ENCODE measurements at places on chromosomes 1 and 21.

- DNase-seq: no peak
Measured at GRCh38 chr1:165342587-165342986, 13.9 kb downstream of the LMX1A start.

GRCh38 chr1:243246916-243247315 is 8.2 kb downstream of the CEP170 start:
- no peak for DNase-seq

DNA sequence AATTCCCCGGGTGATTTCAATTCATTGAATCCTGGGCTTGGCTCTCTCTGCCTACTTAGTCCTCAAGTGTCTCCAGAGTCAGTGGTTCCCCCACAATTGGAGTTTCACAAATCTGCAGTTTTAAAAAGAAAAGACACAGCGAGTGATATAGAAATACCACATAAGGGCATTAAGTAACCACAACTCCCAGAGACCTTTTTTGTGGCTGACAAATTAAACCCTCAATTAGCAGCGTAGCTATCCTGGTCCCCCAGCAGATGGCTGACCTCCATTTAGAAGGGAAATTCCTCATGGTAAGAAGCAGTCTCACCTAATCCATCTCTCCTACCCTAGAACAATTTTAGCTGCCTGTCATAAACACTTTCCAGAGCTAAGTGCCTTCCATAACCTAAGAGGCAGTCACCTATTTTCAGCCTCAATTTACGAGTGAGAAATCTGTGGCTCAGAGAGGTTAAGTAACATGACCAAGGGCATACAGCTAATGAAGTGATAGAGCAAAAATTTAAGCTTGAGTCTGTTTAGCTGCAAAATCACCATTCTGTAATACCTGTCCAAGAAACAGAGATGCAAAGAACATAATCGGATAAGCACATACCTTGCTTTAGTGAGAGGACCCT is 56.0 kb upstream of the NBPF3 start:
- no peak for DNase-seq

DNA sequence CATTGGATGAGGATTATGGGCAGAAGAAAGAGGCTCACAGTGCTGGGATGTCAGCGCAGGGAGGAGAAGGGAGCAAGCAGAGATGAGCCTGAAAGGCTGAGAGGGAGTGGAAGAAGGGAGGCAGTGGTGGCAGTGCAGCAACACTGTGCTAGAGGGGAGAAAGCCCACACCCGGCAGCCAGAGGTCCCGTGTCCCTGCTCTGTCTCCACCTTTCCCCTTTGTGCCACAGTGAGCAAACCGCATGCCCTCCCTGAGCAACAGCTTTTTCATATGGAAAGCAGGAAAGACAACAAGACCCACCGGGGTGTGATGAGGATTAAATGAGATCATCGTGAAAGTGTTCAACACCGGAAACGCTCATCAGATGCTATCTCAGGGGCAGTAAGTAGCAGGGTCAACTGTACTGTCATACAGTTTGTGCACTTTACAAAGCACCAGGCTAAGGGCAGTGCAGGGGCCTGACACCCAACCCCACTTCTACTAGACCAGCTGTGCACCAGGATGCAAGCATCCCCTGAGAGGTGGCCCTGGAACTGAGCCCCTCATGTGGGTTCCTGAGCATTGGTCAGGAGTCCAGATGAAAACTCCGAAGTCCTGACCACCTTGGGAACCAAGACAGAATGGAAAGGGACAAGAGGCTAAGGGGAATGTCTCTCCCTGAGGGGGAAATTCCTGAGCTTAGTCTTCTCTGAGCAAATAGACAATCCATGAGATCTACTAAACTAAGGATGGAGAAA is 9.1 kb downstream of the NHLH1 start:
- DNase-seq: no peak

DNA sequence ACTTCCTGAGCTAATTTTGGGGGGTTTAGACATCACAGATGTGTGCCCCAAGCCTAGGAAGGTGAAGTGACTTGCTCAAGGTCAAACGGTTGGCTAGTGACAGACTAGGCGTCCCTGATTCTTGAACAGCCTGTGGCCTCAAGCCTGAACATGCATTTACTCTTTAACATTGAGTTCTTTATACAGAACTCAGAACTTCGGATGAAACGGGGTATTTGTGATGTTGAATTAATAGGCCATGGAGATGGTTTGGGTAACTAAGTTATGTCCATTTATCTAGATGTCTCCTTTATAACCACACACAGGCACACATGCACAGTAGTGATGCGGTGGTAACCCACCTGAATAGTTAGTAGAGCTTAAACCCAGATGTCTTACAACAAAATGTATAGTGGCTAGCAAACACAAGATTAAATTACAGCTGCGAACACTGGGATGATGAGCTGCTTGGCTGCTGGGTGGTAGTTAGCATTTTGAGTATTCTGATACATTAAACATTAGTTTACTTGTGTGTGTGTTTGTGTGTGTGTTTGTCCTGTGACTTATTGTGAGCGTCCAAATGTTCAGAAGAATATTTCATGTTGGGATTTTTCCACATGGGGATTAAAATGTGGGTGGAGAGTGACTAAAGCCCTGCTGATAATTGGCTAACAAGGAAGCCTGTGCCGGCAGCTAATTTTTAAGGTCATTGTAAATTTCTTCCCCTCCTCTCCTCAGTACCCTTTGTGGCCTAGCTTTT is 2.3 kb downstream of the ATP1A1 start:
- DNase-seq: no peak
